ENCODE measurements at places on chromosomes 13 and 19.

DNA sequence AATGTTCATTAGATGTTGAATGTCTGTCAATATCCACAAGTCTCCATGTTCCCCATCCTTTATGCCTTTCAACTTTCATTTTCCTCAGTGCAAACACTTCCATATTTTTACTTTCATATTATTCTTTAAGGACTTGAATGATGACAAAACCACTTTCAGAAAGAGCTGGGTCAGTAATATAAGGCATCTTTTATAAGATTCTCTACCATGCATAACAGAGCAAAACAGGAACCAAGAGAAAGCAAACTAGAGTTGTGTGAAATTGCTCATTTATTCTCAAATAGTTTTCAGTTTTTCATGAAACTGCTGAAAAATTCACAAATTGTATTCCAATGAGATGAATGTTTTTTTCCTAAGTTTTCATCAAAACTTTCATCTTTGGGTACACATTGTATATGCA, 1247.6 kb downstream of the PCDH17 start:
- no peaks in the 10 kb centered on the region for H3K4me1 ChIP-seq
- H3K36me3 ChIP-seq = no peaks in the 10 kb centered on the region
- no peak for DNase-seq
- no peak overlapping the region for H3K27ac ChIP-seq

- no peak overlapping the region for H3K4me3 ChIP-seq
- no peak for DNase-seq
- no peak overlapping the region for H3K27ac ChIP-seq
- no peaks in the 10 kb centered on the region for H3K27me3 ChIP-seq
- peaks cover 36% of the 10 kb centered on the region for H3K4me1 ChIP-seq
These were observed 4.3 kb downstream of the NDUFS7 start for GRCh38 chr19:1387684-1388636.

DNA sequence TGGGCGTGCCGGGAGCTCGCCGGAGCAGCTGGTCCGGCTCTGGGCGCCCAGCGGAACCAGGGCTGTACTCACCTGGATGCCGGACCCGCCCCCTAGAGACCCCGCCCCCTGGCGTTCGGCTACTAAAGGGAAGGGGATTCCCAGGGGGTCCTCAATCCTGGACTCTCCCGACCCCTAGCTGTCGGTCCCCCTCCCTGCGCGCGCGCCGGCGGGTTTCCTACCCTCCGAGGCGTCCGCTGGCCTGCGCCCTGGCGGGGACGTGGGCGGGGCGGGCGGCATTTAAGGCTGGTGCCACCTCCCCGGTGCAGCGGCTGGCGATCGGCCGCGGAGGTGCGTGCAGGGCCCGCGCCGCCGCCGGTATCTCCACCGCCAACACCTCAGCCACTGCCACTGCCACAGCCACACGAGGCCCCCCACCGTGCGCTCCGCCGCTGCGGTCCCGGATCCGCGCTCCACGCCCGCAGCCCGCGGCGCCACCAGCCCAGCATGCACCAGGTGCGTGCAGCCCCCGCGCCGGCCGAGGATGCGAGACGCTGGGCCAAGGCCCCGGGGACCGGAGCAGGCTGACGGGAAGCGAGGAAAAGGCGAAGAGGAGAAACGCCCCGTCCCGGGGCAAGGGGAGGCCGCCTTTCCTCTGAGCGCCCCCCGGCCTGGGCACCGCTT, at the start of gene ATP12A:
TSS of gene ATP12A (plus strand) at position 151 of the 663 bp plus-strand sequence. CDS start at position 487, 336 bp downstream.
- H3K27ac ChIP-seq = no peak within 1 kb of the TSS
- peaks cover 44% of the 10 kb centered on the region for H3K27me3 ChIP-seq
- peaks cover 23% of the 10 kb centered on the region for H3K4me1 ChIP-seq
- H3K4me3 ChIP-seq = peak within 1 kb of the TSS; percentile 59
- no peak for DNase-seq
- H3K36me3 ChIP-seq = no peaks in the 10 kb centered on the region

- peaks cover 41% of the 10 kb centered on the region for H3K4me1 ChIP-seq
- H3K36me3 ChIP-seq = no peaks in the 10 kb centered on the region
- peak overlapping the region; percentile 95 for H3K4me3 ChIP-seq
- peak overlapping the region; percentile 99 for H3K27ac ChIP-seq
These were observed 632 bp upstream of the MTIF3 start for GRCh38 chr13:27450921-27451471.

DNA sequence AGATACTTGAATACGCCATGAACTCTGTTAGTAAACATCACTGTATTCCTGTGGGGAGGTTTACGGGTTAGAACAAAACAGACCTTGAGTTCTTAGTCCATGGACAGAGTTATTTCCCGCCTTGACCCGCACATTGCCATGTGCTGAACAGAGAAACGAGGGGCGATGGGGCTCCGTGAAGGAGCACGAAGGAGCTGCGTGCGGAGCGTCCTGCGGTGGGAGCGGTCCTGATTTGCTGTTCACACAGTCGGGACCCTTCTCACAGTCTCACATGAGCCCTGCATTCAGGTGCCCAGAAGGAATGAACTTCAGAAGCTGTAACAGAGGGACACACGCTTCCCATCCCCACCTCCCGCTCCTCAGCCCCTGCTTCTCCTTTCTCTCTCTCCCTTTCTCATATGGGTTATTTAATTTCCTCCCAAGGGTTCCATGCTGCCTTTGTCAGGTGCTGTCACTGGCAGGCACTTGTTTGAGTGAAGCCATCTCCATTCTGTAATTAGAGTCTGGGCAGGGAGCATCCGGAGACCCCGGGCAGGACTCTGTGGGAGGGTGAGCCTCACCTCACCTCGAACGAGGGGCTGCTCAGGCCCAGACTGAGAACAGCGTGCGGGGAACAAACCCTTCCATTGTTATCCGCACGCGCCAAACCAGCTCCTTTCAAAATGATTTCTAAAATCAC, 76.9 kb downstream of the TEX29 start:
- H3K27ac ChIP-seq = no peak overlapping the region
- DNase-seq = peak; percentile 64
- no peaks in the 10 kb centered on the region for H3K27me3 ChIP-seq
- no peak overlapping the region for H3K4me3 ChIP-seq
